HuH-7 (cell line): ENCODE measurements at places on chromosomes 11 and 22.

DNA sequence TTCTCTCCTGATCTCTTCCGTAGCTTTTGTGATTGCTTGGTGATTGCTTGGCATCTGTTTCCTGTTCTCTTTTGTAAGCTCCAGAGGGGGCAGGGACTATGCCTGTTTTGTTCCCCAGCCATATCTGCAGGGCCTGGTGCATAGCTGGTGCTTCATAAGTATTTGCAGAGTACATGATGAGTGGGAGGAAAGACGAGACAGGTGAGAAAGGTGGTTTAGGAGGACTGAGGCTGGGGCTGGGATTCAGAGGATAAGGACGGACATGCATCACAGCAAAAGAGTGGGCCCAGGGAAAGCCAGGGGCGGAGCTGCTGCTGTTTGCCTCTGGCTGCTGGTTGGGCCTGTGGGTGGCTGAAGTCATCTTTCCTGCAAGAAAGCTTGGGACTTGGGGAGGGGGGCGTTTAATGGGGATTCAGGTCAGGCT, 62.4 kb downstream of the DSCAML1 start:
- DNase-seq: no peak

- DNase-seq: no peak
Observed at GRCh38 chr11:83909579-83910534, 623.7 kb upstream of the CCDC90B start.

DNA sequence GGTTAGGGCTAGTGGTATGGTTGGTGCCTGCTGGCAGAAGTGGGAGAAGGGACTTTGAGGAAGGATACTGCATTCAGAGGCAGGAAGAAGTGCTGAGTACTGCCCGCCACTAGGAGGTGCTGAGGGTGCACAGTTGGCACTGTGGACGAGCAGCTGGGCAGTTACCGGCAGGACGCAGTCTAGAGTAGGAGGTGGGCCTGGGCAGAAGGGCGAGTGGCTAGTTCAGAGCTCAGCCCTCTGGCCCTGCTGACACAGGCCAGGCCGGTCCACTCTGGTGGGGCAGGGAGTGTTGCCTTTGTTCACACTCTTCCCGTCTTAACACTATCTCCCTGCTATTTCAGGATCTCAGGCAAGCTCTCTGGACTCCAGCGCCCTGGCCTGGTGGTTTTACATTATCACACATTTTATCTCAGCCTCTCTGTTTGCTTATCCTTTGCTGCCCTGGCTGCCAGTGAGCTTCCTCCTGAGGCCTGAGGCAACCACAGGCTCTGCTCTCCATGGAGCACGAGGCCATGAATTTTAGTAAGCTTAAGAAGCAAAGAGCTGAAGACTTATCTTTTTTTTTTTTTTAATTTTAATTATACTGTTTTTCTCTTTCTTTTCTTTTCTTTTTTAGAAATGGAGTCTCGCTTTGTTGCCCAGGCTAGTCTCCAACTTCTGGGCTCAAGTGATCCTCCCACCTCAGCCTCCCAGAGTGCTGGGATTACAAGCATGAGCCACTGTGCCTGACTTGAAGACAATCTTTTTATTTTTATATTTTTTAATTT, 26.9 kb downstream of the SNAP29 start:
- peak; percentile 82 for DNase-seq

DNA sequence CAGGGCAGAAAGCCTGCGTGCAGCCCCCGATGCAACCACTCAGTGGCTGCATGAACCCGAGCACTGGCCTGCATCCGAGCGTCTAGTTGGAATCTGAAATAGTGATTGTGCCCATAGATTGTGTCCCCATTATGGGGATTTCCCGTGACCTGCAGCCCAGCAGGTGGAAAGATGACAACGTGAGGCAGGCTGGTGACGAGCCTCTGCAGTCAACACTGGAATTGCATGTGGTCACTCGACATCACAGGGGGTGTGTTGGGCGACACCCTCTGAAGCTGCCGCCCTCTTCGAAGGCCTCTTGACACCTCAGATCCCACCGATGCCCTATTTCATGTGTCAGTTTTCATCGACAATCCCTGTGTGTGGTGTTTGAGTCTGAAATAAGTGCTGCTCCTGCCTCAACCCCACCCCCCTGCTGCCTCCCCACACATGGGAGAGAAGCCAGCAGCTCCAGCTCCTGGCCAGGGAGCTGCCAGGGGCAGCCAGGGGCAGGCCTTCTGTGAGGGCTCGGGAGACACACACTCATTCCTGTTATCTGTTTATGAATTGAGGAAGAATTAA, 172.0 kb upstream of the B3GAT1 start:
- no peak for DNase-seq

DNA sequence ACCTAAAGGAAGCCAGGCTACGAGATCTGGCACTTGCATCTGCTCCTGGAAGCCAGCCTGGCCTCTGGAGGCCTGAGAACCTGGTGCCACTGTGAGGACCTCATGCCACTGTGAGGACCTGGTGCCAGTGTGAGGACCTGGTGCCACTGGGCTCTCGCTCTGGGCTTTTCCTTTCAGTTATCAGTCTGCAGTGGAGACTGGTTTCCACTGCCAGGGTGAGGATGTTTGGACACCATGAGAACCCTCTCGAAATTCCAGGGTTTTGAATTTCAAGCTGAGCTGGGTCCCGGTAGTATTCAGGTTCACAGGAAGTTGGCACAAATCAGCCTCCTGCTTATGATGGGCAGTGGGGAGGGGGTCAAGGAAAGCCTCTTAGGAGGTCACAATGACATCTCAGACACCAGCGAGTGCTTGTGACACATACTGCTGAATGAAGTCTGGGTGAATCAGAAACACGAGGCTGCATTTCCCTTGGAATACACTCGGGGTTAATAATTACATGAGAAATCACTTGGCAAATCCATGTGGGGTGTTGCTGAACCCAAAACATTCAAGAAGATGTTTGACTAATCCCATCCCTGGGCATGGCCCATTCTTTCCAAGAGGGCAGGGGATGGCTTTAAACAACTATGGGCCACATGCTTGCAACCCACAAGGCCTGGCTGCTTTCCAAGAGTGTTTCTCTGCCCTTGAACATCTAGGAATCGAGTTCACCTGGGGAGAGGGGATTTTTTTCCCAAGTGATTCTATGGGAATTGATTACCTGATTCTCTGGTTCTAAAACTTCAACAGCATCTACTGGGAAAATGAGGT, 60.2 kb downstream of the LINC01488 start:
- DNase-seq: no peak

DNA sequence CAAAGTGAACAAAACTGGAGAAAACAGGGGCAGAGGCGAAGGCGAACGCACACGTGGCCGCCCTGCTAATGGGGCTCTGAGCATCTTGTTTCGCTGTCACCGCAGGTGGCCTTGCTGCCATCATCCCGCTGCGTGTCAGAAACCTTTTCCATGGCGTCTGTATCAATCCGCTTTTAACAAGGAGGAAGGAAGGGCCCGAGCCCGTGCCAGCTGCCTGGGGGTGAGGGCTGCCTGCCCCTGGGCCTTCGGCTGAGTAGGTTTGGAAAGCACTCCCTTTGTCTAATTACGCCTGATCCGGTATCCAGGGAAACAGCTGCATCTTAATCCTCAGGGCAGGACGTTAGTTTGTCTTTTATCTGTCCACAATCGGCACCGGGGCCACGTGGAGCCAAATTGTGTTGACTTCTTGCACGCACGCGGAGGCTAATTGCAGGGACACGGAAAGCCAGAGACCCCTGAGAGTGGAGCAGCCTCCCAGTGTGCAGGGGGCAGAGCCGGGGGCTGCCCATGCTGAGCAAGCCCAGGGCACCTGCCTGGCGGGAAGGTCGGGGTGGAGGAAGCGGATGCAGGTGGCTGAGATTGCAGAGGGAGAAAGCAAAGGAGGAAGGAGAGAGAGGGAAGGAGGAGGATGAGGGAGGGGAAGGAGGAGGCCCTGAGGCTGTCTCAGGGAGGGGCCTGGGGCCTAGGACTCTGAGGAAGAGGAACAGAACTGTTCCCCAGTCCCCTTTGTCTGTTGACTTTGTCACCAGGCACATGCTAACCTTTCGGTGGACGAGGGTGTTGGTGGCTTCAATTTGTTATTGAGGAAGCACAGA, 19.2 kb upstream of the TH start:
- DNase-seq: no peak

DNA sequence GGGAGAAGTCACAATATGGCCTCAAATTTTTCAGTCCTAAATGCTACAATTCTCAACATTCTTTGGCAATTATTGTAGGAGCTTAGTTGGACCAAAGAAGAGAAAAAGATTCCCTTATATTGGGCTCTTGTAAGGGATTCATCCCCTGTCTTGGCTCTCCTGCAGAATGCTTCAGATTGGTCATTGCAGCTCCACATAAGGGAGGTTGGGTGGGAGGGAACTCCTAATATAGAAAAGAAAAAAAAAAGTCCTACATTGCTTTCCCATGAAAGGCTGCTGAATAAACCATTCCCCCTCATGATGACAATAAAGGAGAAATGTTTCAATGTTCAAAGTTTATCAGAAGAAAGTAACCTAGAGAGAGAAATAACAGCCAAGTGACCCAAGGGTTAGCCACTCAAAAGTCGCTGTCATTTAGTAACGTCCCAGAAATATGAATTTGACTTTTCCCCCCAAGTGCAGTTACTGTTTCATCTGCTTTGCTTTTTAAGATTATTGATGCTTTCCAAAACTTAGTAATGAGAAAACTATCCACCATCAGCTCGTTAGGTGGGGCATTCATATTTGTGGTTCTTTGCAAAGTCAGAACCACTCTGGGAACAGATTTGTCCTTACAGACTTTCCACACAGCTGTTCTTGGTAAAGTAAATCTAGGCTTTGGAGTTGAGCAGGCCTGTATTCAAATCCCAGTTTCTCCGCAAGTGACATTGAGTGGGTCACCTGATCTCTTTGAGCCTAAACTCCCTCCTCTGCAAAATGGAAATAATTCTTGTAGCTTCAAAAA, 5.0 kb upstream of the SLC1A2 start:
- no peak for DNase-seq

GRCh38 chr22:49971232-49972162, 10.9 kb downstream of the PIM3 start:
- DNase-seq: peak; percentile 74

DNA sequence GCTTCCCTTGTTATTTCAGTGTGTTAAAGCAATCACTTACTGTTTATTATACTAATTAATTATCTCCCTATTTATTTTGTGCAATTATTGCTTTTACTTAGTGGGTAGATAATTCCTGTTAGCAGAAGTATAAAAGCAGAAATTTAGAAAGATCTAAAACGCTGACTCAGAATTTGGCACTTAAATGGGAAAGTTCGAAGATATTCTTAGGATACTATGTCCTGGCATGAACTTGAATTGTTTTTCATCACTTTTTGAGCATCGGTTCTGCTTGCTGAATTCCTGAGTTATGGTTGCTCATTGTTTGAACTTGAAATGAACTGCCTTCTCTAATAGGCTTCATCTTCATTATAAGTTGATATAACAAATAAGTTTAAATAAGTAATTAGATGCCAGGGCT, 325.4 kb downstream of the JRKL start:
- no peak for DNase-seq

GRCh38 chr11:20407344-20407743, 19.8 kb downstream of the PRMT3 start:
- DNase-seq: no peak

DNA sequence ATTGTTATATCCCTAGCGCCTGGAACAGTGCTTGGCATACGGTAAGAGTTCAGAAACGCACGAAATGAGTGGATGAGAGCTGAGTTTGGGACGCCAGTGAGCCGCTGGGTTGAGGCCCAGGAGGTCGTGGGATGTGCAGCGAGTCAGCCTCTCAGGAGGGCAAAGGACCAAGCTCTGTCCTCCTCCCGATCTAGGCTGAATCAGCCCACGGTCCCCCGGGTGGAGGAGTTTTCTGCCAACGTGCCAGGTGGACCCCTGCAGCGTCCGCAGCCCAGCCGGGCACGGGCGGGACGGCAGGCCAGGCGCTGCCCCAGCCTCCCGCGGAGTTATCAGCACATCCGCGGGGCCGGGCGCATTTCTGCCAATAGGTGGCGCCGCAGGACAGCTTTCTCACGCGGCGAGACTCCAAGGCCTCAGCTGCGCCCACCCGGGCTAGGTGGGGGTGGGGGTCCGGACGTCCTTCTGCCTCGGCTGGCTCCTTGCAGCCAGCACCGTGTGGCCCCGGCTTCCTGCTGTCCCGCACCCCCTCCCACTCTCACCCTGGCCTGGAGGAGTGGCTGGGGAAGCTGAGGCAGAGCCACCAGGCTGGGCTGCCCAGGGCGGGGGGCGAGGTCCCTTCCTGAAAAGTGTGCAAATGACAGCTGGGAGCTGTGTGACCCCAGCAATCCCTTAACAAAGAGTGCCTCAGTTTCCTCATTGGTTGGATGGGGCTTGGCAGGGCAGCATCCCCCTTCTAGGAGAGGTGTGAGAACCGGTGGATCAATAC, 2.2 kb upstream of the RPS19BP1 start:
- DNase-seq: peak; percentile 87

DNA sequence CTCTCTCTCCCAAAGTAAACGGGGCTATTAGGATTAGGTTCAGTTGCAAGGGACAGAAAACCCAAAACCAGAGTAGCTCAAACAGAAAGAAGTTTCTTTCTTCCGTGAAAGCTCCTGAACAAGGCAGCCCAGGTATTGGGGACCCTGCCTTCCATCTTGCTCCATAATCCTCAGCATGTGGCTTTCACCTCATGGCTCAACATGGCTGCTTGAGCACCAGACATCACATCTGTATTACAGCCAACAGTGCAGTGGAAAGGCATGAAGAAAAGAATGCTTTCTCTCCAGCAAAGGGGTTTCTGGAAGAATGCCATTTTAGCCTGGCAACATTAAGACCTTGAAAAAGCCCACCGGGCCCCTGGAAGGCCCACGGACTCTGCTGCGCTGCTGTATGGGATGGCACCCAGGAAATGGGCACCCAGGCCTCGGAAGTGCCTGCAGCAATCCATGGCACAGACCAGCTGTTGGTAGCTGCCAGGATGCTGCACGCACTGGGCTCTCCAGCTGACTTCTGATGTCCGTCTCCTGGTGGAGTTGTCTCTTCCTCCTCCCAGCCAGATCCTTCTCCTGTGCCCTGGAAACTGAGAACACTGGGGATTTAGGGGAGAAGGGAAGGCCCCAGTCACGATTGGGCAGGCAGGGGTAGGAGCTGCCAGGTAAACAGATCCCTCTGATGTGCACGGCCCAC, 22.6 kb downstream of the PDGFB start:
- DNase-seq: no peak

GRCh38 chr11:126355926-126356897, 726 bp downstream of the ST3GAL4 start:
- peak; percentile 52 for DNase-seq

DNA sequence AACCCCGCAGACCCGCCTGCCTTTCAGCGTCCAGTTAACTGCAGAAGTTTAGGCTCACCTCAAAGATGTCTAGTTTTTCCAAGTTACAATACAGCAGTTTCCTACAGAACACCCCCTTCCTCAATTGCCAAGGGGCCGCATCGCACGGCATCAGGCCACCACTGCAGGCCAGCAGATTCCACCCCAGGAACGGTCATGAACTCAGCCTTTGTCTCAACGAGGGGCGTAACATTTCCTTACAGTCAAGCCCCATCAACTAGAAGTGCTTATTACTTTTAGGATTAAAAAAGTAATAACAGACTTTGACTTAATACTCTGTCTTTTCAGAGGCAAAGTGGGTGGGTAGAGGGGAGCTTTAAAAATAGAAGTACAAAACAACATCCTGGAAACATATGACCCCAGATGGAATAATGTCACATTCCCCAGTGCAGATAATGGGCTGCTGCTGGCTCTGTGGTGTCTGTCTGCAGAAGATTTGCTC, 36.3 kb downstream of the PPP2R1B start:
- no peak for DNase-seq
